ENCODE measurements at places on chromosomes 1 and 21.

- no peak for DNase-seq
Measured at GRCh38 chr1:20495661-20496060, 9.7 kb upstream of the CAMK2N1 start.

GRCh38 chr1:79530055-79530454, 523.5 kb upstream of the ADGRL4 start:
- DNase-seq, result no peak

DNA sequence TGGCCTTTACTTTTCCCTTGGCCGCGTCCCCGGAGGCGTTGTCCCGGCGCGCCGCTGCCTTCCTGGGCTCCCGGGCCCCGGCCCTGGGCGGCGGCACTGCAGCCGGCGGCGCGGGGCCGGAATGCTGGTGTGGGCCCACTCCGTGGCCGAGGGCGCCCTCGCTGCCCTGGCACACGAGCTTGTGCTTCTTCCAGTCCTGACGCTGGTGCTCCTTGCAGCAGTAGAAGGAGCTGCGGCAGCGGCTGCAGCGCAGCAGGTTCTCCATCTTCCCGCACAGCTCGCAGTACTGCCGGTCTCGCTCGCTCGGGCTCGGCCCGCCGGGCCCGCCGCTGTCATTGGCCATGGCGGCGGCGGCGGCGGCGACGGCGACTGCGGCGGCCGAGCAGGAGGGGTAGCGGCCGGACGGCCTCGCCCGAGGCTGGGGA, 529 bp downstream of the EGLN1 start:
- no peak for DNase-seq

DNA sequence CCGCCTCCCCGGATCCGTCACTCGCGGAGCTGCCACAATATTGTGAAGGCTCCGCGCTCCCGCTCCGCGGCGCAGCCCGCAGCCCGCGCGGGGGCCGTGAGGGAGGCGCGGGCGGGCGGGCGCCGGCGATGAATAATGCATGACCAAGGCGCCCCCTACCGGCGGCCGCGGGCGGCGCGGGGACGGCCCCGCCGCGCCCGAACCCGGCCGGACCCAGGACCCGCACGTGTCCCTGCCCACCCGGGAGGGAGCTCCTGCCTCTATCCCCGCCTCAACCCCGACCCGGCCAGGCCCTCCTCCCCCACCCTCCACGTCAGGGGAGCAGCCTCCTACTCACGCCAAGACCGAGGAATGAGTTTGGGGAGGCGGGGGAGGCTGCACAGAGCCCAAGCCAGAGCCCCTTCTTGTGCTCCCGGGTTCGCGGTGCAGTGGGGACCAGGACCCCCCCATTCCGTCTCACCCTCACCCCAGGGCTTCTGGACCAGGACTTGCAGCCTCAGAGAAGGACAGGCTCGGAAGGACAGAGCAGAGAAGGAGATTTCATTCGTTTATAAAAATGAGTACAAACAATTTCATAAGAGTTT, 70.8 kb upstream of the CASZ1 start:
- peak; percentile 48 for DNase-seq

- DNase-seq, result no peak
Measured at GRCh38 chr1:230594214-230594773, 48.0 kb upstream of the COG2 start.

GRCh38 chr1:60133848-60134247, 60.3 kb upstream of the C1orf87 start:
- no peak for DNase-seq

GRCh38 chr1:162151900-162152829, 82.7 kb downstream of the NOS1AP start:
- DNase-seq, result no peak

DNA sequence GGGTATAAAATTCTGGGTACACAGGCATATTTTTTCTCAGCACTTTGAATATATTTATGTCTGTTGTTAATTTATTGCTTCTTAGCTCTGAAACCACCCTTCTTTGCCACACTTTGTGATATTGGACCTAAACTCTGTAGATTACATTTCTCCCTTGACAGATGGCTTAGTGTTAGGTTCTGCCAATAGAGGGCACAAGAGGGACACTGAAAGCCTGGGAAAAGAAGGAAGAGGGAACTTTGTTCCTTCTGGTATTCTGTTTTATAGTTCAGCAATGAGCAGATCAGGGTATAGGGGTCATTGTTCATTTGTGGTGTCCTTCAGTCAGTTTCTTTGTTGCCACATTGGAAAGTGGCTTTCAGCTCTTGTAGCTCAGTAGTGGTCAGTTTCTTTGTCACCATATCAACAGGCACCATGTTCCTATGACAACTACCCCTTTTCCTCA, 423.5 kb upstream of the PROX1 start:
- DNase-seq, result no peak

GRCh38 chr1:184935920-184936798, 38.1 kb downstream of the NIBAN1 start:
- no peak for DNase-seq

- DNase-seq, result no peak
Measured at GRCh38 chr21:38376235-38376634, 119.4 kb downstream of the KCNJ15 start.

DNA sequence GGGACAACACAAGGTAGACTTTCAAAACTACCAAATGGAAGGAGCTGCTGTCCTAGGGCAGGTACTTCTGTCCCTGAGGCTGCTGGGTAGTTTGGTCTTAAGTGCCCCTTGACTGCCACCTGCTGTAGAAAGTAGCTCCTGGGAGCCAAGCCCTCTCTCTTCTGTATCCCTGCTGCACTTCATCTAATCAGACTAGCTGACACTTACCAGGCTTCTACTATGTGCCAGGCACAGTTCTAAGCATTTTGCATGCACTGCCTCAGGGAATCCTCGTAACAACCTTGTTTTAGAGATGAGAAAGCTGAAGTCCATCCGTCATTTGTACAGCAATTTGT, 15.9 kb upstream of the SRSF4 start:
- DNase-seq, result peak; percentile 21

- no peak for DNase-seq
Measured at GRCh38 chr21:42545317-42545716, 31.7 kb downstream of the SLC37A1 start.

GRCh38 chr1:77230051-77230450, 10.8 kb upstream of the PIGK start:
- no peak for DNase-seq

DNA sequence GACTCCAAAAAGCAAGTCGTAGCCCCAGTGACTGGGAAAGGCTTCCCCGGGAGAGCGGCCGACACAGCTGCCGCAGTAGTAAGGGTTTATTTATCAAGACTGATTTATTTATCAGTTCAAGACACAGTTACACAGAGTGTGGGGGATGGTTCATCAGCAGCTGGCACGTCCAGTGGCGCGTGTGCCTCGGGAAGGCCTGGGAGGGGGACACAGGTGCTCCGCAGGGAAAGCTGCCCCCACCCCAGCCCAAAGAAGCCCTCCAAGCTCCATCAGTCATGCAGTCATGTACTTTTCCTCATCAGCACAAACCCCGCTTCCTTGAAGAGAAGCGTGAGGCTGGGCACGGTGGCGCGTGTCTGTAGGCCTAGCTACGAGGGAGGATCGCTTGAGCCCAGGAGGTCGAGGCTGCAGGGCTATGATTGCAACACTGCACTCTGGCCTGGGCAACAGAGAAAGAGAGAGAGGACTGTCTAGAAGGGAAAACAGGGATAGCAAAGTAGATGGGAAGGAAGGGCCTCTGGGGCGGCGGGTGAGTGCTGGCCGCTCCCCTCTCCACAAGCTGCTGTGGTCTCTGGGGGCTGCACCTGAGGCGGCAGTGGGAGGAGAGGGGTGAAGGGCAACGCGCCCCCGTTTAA, 53.2 kb downstream of the PRKCZ start:
- DNase-seq, result no peak

GRCh38 chr1:51093581-51093980, 8.4 kb upstream of the C1orf185 start:
- DNase-seq, result no peak

DNA sequence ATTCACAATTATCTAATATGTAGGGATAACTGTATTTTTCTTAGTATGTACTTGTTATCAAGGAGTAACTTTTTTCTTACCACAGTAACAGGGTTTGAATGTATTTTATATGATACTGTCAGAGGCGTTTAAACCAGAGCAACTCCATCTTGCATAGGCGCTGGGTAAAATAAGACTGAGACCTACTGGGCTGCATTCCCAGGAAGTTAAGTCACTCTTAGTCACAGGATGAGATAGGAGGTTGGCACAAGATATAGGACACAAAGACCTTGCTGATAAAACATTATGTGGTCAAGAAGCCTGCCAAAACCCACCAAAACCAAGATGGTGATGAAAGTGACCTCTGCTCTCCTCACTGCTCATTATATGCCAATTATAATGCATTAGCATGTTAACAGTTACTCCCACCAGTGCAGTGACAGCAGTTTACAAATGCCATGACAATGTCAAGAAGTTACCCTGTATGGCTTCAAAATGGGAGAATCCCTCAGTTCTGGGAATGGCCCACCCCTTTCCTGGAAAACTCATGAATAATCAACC, 64.8 kb downstream of the RPE65 start:
- no peak for DNase-seq

DNA sequence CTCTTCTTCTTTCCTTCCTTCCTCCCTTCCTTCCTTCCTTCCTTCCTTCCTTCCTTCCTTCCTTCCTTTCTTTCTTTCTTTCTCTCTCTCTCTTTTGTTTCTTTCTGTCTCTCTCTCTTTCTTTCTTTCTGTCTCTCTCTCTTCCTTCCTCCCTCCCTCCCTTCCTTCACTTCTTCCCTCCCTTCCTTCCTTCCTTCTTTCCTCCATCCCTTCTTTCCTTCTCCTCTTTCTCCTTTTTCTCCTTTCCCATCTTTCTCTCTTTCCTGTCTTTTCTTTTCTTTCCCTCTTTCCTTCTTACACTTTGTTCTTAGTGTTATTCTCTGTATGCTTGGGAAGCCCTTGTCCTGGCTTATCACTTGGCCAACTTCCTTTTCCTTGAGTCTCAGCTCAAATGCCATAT, 72.5 kb upstream of the MPC2 start:
- no peak for DNase-seq

GRCh38 chr1:75861831-75862230, 65.1 kb downstream of the MSH4 start:
- no peak for DNase-seq

DNA sequence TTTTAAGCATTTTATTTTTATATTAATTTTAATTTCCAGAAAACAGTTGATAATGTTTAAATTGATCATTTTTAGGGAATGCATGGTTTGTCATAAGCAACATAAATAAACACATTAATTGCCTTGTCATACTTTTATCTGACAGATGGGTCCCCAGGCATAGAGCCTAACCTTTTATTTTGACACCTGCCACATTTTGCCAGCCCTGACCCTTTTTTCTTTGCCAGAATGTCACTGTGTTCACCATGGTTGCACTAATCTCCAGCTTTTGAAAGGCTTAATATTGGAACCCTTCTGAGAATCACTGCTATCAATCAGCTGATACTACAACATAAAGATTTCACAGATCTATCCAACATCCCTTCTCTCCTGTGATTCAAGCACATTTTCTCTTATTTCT, 56.0 kb upstream of the DPYD start:
- no peak for DNase-seq

Data from stimulated activated naive CD8-positive, alpha-beta T cell treated with anti-CD3 and anti-CD28 coated beads, Interleukin-15, amount 100 ng/mL, for 72 hours (primary cell).